ENCODE measurements at places on chromosomes 7 and 10.

DNA sequence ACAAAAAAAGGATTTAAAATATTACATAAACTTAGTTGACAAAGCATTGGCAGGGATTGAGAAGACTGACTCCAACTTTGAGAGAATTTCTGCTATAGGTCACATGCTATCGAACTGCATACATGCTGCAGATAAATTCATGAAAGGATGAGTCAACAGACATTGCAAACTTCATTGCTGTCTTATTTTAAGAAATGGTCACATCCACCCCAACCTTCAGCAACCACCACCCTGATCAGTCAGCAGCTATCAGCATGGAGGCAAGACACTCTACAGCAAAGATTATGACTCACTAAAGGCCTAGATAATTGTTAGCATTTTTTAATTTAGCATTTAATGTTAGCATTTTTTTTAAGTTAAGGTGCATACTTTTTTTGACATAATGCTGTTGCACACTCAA lies 73.6 kb downstream of the AGK start:
- no peak for ATAC-seq

DNA sequence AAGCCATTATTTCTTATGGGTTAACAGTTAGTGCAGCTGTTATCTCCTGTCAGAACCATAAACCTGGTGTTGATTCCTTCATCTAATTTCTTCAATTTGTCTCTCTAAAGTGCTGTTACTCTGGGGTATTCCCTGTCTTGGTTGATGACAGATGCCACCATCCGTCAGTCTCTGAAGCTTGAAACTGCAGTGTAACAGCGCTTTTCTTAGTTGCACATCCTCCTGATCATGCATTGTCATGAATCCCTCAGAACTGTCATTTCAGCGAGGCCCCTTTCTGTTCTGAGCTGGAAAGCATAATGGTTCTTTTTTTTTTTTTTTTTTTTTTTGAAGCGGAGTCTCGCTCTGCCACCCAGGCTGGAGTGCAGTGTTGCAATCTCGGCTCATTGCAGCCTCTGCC lies 193.9 kb downstream of the SDK1 start:
- ATAC-seq, result no peak

- ATAC-seq, result no peak
Measured at GRCh38 chr10:80324891-80325364, 31.6 kb downstream of the DYDC1 start.

- ATAC-seq, result no peak
Measured at GRCh38 chr7:111410899-111411298, 151.4 kb downstream of the IMMP2L start.

- ATAC-seq, result no peak
Measured at GRCh38 chr7:26584987-26585665, 279.3 kb downstream of the SKAP2 start.

DNA sequence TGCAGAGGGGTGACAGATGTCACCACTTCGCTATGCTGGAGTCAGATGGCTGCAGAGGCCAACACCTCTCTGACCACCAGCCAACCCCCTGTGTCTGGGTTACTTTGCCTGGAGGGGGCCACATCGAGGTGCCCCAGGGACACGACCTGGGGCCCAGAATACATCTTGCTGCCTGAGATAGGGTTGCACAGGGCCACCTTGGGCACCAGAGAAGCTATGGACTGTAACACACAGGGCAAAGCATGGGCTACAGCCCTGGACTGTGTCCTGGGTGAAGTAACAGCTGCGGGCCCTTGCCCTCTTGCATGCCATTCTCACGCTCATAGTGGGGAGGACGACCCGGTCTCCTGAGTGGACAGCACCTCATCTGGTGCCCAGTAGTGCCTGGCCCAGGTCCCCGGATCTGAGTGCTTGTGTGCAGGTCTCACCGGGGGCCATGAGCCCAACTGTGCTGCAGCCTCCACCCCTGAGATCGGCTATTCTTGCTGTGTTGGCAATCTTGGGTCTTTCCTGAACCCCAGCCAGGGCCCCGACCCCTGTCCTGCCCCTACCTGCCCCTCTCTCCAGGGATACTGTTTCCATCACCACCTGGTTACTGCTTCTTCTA lies 115.2 kb upstream of the GDF10 start:
- no peak for ATAC-seq

DNA sequence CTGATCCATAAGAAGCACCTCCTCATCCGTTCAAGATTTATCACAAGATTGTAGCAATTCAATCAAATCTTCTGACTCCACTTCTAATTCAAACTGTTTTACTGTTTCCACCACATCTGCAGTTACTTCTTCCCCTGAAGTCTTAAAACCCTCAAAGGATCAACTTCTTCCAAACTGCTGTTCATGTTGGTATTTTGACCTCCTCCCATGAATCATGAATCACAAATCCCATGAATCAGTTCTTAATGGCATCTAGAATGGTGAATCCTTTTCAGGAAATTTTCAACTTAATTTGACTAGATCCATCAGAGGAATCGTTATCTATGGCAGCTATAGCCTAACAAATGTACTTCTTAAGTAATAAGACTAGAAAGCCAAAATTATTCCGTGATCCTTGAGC lies 122.3 kb downstream of the IMMP2L start:
- no peak for ATAC-seq

DNA sequence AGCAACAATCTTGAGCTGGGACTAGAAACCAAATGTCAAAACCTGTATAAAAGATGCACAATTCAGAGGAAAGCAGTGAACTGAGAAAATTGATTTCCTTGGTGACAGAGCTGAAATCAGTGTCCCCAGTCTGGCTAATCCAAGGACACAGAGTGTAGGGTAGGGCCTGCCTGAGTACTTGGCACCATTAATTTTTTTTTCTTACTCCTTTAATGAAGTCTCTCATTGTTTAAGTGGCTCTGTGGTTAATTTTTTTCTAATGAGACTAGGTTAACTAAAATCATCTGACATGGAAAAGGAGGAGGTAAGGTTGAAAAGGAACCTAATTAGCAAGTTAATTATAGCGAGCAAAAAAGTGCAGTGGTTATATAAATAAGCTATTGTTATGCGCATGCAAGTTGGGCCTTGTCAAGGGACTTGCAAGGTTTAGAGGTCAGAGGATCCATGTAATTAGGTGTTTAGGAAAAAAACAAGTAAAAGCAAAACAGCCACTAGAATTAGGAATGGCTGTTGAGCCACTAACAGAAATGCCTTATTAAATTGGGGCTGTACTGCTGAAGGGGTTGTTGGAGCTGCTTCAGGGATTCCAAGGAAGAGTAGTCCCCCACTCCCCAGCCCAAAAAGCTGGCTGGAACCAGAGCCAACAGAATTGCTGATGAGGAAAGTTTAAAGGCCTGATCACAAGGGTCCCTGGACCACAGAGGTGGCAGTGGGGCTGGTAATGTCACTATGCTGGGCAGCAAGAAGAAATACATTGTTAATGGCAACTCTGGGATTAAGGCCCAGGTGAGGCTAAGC lies 58.9 kb upstream of the STRIP2 start:
- ATAC-seq, result no peak

GRCh38 chr10:70106958-70107791 lies 25.4 kb downstream of the AIFM2 start:
- no peak for ATAC-seq

DNA sequence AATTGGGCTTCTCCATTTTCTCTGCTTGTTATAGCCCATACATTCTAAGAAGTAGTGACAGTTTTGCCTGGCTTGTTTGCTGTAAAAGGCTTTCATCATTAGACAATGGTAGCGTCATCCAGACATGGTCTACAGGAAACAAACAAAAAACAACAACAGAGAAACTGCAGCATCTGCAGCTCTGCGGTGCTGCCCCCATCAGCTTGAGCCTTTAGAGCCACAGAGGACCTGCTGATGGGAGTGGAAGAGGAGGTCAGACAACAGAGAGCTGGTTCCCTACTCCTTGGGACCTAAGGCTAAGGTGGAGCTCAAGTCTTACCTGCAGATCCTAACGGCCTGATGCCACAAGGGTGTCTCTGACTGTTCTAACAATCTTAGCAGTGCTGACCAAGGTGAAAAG lies 3.1 kb downstream of the INA start:
- ATAC-seq, result no peak

- ATAC-seq, result no peak
Measured at GRCh38 chr7:96497567-96497966, 175.7 kb upstream of the SLC25A13 start.

- no peak for ATAC-seq
Measured at GRCh38 chr10:129949891-129950291, 14.2 kb downstream of the EBF3 start.

DNA sequence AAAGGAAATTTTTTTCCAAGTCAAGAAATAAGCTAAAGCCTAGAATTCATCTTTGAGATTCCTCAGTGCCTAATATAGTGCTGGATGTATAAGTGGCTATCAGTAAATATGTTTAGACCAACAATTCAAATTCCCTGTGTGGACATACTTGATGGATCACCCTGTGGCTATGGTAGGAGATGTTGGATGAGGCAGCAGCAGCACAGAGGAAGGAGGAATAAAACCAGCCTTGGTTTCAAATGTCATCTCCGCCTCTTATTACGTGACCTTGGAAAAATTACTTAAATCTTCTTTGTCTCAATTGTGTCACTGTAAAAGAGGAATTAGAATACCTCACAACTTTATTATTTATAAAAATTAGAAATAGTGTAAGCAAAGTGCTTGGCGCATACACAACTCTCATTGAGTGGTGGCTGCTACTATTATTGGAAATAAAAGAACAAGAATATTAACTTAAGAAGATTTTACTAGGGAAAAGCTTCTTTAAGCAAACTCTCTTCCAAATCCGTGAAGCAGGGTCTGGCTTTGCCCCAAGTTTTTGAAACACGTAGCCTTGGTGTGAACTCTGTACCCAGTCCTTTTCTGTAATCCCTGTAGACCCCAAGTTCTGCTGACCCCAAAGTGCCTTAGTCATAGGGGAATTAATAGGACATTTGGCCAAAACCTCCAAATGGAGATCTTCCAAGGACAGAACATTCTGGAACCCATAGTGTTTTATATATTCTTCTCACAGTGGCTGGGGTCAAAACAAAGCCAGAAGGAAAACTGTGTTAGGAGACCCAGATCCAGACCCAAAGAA lies 283.8 kb downstream of the PTEN start:
- no peak for ATAC-seq

- no peak for ATAC-seq
Measured at GRCh38 chr7:133024596-133024995, 57.3 kb downstream of the CHCHD3 start.

- ATAC-seq, result no peak
Measured at GRCh38 chr7:129514683-129515082, 12.4 kb downstream of the SMKR1 start.

DNA sequence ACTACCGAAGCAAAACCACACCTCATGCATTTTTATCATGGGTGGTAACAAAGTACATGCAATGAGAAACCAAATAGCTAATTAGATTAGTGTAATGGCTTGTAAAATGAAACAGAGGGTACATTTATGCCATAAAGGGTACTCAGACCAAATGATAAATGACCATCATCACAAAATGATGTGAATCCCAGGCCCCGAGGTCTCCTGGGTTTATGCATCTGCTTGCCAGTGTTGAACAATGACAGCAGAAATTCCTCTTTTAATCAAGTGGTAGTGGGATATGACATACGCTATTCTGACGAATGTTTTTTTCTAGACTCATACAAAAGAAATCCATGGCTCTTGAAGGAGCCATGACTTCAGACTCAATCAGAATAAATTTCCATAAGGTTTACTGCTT lies 249.5 kb upstream of the SLC26A5 start:
- ATAC-seq, result no peak

DNA sequence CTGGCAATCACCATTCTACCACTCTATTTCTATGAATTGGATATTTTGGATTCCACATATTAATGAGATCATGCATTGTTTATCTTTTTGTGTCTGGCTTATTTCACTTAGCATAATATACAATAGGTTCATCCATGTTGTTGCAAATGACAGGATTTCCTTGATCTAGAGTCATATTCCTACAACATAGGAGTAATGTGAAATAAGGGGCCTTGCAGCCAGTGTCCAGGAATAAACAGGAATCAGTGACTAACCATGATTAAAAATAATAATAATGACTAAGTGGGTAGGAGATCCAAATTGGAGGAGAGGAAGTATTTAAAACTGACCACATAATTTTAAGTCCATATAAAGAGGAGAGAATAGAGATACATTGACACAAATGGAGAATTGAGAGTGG lies 49.9 kb downstream of the SCIN start:
- ATAC-seq, result no peak

DNA sequence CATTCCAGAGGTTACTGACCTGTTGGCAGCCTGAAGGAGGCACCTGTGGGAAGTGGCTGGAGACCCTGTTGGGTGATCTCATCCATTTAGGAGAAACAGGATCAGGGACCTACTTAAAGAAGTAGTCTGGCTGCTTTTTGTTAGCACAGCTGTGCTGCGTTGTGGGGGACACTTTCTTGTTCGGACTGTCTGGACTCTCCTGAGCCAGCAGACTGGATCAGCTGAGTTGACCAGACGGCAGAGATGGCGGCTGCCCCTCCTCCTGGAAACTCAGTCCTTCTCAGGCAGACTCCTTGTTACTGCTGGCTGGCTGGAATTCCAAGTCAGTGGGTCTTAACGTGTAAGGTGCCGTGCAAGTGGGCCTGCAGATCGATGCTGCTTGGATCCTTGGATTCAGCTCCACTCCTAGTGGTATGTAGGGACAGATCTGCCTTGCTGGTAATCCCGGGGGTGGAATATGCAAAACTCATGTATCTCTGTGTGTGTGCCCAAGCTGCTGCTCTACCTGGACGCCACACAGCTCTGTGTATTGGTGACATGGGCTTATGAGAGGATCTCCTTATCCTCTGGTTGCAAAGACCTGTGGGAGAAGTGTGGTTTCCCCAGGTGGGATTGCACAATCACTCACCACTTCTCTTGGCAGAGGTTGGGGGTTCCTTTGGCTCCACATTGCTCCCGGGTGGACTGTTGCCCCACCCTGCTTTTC lies 87.3 kb downstream of the CCSER2 start:
- no peak for ATAC-seq

DNA sequence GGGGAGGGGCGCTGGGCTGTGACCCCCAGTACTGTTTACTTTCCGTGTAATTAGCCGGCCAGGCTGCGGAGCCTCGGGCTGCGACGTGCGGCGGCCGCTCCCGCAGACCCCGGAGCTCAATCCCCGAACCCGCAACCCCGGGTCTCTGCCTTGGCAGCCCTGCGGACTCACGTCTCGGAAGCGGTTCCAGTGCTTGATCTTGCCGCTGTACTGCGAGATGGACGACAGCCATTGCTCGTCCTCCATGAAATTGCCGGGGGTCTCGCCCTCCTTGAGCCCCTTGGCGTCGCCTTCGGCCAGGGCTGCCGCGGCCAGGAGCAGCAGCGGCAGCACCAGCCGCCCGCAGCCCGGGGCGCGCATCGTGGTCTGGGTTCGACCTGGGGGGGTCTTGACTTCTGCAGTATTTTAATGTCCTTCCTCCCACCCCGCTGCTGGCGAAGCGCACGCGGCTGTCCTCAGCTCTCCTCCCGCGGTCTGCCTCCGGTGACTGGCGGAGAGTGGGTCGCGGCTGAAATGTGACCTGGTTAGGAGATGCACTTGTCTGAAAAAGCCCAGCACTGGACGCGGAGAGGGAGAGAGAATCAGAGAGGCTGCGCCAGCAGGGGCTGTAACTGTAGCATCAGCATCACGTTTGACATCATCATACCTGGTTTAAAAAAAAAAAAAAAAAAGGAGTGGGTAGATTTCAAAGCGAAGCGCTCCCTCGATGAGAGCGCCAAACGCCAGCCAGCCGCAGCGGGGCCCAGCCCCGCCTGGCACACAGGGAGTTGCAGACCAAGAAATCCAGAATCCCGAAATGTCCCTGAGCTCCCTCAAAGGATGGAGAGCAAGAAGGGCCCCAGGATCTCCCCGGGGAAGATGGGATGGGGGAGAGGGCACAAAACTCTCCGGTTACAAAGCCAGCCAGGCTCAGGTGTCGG lies at the start of gene SPOCK2:
SPOCK2 (minus strand) TSS at position 583 of the 920 bp plus-strand sequence; CDS start at position 360, 223 bp downstream.
- ATAC-seq, result peak; percentile 71

GRCh38 chr7:99997545-99998137 lies 17.8 kb upstream of the ZKSCAN1 start:
- ATAC-seq, result peak; percentile 91

GRCh38 chr10:119928411-119928810 lies 35.9 kb downstream of the SEC23IP start:
- no peak for ATAC-seq
